ENCODE measurements at places on chromosomes 6 and 20.

DNA sequence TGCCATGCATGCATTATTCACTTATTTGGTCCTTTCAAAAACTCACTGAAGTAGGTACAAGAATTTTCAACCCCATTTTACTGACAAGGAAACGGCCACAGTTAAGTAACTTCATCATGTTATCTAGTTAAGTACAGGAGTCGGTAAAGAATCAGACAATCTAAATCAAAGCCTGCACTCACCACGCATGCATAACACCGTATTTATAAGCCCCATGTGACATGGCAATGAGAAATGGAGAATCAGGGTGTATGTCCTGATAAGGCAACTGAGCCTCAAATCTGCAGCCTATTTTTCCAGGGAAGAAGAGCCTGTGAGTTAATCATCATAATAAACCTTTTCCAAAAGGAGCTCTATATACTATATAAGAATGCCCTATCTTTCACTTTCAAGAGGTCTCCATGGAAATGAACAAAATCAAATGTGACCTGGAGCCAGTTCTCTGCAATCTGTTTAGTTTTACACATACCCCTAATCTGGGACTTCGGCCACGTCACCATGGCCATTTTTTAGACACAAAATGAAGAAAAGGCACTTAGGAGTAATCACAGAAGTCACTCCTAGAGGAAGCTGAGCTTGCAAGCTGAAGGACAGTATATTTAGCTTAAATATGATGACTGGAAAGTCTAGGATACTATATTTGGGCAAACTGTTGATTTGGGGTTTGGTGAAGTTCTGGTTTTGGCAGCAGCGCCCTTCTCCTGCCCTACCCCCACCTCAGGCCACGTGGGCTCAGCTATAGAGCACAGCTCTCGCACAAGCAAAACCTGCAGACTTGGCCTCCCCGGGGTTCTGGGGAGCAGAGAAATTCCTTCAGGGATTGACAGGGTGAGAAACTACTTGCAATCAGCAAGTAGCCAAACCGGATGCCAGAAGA is 19.2 kb downstream of the TRAM2 start:
- no peak for DNase-seq

DNA sequence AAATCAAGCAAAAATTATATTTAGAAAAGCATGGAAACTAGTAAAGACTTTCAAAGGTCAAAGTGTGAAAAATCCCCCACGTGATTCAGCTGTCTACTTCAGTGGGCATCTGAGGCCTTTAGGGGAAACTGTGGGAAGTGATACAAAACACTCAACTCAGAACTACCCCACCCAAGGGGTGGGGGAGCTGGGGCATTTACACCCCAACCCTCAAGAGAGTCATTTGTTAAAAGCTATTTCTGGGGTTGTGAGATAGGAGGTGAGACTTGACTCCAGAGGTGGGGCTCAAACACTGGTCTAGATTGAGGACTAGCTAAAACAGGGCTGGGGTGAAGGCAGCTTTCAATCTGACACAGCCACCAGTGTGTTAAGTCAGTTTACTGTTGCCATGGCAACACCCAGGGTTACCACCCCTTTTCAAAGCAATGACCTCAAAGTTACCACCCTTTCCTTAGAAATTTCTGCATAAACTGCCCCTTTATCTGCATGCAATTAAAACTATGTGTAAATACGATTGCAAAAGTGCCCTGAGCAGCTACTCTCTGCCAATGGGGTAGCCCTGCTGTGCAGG is 9.9 kb upstream of the GTSF1L start:
- no peak for DNase-seq

- no peak for DNase-seq
These were observed 18.5 kb downstream of the PSMG4 start for GRCh38 chr6:3277251-3277650.

- no peak for DNase-seq
These were observed 7.0 kb upstream of the RREB1 start for GRCh38 chr6:7100753-7101081.

- DNase-seq: no peak
These were observed 4.5 kb downstream of the TEAD3 start for GRCh38 chr6:35492258-35492973.

DNA sequence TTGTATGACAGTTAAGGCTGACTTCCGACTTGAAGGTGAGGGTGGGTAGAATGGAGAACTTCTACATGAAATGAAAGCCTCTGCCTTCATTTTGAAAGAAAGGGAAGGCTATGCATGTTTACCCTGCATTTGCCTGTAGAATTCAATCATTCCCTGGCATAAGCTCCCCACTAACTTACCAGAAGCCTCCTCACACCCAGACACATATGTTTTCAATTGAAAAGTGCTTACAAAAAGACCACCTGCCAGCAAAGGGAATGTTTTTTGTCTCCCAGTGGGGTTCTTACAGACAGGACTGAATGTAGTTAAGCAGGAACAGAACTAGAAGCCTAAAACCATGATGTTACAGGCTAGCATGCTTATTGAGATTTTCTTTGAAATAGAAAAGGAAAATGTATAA is 392.1 kb upstream of the HSF2 start:
- no peak for DNase-seq

DNA sequence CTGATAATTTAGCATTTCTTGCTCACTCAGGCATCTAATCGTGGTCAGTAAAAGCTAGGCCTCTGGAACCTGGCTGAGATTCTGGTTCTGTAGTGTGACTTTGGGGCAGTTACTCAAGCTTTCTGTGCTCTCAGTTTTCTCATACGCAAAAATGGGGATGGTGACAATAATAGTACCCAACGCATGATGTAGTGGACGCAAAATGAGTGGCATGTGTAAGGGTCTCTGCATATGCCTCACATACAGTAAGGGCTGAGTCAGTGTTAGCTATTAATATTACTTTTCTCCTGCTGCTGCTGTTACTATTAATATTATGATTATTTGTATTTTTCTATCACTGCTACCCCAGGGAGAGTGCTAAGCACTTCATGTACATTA is 686 bp downstream of the GINS1 start:
- no peak for DNase-seq
